ENCODE measurements at places on chromosomes 7 and 10.
A peak's percentile ranks its signal among the peaks of the same experiment; 100 is the strongest.

DNA sequence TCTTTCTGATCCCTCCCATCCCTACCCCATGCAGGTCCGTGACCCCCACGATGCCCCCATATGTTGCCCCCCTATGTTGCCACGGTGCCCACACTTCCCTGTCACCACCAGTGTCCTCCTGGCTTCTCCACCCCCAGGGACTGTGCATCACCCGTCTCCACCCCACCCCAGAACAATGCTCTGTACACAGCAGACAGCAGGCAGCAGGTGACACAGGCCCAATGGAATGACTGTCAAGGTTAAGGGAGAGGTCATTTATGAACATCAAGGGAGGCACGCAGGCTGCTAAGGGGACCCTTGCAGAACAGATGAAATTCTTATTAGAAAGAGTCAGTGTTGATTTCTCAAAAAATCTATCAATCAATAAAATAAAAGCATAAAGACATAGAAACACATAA lies 71.5 kb downstream of the PARP12 start:
- no peak for DNase-seq

DNA sequence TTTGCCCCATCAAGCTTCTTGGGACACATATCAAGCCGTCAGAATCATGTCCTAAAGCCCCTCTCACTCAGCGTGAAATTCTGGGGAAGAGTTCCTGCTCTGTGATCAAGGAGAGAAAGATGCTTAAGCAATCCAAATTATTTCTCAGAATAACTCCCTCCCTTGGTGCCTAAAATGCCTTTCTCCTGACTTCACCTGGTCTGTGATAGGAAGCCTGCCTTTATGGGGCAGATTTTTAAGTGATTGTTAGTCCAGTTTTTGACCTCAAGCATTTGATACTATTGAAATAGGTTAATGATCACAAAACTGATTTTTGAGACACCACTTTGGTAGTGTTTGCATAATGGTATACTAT lies 76.4 kb upstream of the MAGI2 start:
- no peak for DNase-seq

DNA sequence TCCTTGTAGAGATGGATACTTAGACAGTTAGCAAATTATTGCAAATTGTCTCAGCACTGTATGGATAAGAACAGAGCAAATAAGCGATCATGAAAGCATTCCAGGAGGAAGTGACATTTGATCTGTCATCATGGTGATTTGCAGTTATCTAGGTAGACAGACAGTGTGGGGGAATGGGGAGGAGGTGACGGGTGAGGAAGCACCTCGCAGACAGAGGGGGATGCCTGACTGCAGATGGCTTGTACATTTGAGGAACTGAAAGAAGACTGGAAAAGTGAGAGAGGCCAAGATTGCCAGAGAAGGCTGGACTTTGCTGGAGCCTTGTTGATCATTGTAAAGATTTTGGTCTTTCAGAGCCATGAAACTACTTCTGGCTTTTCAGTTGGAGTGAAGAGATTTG lies 318.2 kb upstream of the CELF2 start:
- no peak for DNase-seq

DNA sequence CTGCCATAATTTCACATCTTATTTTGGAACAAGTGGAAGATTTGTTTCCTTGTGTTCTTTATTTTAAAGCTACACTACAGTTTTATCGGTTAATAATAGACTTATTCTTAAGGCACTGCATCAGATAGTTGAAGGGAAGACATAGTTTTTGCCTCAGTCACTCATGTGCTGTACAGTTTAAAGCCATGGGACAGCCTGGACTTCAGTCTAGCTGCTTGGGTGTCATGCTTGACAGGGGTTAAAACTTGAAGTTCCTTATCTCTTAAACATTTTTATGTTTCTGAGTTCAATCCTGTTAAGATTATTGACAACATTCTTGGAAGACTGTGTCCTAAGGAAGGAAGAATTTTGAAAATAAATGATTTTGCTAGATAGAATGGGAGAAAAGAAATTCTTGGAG lies 49.7 kb downstream of the PPP1R9A start:
- no peak for DNase-seq

DNA sequence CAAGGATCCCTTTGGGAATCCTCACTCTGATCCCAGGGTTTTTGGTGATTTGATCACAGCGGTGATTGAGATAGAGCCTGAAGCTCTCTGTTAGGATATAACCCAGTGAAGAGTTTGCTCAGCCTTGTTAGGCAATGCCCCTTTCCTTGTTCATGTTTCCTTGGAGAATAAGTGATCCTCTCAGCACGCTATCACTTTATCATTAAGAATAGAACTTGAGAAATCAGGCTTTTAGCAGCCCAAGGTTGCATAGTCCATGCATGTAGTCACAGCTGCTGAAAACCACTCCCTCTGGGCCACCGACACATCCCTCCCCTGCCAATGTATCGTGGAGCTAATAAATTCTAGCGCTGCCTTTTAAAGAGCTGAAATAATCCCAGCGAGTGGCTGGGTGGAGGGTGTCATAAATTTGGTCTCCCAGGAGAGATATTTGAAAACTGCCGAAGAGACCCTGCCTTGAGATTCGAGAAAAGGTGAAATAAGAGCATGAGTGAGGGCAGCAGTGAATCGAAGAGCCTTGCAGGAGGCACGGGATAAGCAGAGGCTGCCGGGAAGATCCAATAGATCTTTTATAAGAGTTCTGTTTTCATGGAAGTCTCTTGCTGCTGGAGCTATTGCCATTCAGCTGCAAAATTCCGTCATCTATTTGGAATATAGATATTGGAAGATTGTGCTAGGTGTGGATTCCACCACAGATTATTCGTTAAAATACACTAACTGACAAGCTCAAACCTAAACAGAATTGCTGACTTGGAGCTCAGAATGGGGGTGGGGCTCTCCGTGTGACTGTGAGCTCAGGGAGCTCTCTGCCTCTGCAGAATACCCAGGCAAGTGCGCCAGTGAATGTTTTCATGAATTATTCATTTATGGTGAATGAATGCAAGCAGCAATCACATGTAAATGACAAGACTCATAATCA lies 249.8 kb downstream of the TRIL start:
- no peak for DNase-seq

- DNase-seq: no peak
Measured at GRCh38 chr7:134298902-134299683, 17.6 kb downstream of the SLC35B4 start.

DNA sequence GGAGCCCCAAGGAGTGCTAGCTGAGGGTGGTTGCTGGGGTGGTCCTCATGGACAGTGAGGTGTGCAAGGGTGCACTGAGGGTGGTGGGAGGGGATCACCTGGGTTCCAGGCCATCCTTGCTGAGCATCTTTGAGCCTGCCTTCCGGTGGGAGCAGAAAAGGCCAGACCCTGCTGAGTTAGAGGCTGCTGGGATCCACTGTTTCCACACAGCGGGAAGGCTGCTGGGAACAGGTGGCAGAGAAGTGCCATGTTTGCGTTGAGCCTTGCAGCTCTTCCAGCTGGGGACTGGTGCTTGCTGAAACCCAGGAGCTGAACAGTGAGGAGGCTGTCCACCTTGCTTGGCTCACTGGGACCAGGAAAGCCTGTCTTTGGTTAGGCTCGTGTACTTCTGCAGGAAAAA lies 34.9 kb downstream of the PRF1 start:
- no peak for DNase-seq

DNA sequence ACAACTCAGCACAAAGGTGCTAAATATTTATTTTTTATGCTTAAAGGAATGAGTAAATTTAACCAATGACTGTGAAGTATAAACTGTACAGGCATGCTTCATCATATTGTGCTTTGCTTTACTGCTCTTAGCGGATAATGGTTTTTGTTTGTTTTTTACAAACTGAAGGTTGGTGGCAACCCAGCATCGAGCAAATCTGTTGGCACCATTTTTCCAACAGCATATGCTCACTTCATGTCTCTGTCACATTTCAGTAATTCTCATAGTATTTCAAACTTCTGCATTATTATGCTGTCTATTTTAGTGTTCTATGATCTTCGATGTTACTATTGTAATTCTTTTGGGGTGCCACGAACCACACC lies 22.8 kb downstream of the BRAF start:
- DNase-seq: no peak

GRCh38 chr7:4803397-4804241 lies 28.2 kb downstream of the AP5Z1 start:
- DNase-seq: peak; percentile 58

DNA sequence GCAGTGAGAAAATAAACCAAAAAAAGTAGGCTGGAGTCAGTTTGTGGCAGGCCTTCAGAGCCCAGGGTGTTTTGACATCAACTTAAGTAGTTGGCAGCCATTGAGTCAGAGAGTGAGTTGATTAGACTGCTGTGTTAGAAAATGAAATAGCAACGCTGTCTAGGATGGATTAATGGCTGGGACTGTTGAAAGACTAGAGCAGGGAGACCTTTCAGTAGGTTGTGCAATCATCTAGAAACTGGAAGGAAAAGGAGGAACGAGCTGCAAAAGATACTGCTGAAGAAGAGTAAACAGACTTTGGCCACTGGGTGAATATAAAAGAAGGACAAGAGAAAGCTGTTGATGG lies 28.6 kb upstream of the TRIL start:
- DNase-seq: no peak

GRCh38 chr10:32417911-32418547 lies 27.9 kb upstream of the CCDC7 start:
- no peak for DNase-seq

DNA sequence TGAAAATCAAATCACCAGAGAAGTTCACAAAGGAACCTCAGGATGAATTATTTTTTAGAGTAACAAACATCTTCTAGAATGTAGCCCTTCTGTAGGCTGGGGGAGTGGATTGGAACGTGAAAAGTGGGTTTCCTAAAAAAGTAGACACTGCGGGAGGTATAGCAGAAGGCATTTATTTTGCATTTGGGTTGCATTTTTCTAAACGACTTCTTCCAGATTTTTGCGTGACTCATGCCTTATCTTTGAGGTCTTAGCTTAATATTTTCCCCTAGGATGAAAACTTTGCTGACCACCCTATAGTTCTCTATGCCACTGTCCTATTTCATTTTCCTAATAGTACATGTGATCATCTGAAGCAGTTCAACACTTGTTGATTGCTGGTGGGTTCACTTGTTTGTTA lies 112.7 kb upstream of the JCAD start:
- DNase-seq: no peak
